ENCODE measurements at places on chromosomes 3 and 15.

- no peak for DNase-seq
These were observed 71.8 kb downstream of the RBPMS2 start for GRCh38 chr15:64703632-64703959.

- no peak for DNase-seq
These were observed 239.1 kb downstream of the CBLB start for GRCh38 chr3:105629718-105630117.

DNA sequence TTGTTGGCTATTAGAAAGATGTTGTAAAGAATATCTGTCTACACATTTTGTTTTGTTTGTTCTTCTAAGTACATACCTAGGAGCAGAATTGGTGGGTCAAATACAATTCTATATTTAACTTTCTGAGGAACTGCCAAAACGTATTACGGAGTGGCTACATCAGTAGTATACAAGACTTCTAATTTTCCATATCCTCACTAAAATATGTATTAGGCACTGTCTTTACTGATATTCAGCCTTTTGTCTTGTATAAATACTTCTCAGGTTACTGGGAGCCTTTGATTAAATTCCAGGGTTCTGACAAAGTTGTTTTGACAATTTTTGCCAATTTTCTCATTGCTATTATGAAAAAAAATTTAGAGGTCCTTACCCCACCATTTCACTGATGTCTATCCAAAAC, 146.7 kb downstream of the NR2E3 start:
- DNase-seq, result no peak

GRCh38 chr3:54950391-54951003, 22.6 kb upstream of the LRTM1 start:
- no peak for DNase-seq

DNA sequence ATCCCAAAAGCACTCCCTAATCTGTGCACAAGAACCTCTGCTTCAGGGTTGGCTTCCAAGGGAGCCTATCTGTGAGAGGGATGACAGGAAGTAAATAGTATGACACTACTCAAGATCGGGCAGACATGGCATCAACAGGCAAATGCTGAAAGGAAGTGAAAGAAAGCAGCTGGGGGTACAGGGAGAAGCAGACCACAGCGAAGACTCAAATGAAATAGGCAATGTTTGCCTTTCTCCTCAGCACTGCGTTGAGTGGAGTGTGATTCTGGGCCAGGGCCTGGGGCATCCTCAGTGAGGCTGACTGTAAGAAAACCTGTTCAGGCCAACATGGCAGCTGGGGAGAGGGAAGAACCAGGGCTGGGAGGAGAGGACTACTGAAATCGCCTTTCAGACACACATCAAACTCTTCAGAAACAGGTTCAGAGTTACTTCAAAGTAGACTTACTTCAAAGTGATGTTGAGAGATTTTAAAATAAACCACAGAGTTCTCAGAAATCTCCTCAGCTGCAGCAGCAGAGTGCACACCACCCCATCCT, 96.6 kb downstream of the SLC9A9 start:
- peak; percentile 3 for DNase-seq

DNA sequence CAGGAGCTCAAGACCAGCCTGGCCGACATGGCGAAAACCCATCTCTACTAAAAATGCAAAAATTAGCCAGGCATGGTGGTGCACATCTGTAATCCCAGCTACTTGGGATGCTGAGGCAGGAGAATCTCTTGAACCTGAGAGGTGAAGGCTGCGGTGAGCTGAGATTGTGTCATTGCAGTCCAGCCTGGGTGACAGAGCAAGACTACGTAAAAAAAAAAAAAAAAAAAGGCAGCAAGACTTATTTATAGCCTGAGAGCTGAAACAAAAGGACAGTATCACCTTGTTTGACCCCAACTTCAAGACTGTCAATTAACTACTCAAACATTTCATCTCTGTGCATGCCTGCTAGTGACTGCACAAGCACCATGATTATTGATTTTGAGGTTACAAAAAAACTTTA, 478.9 kb upstream of the GBE1 start:
- no peak for DNase-seq

- DNase-seq, result no peak
These were observed 7.7 kb downstream of the HYAL2 start for GRCh38 chr3:50314816-50315215.

GRCh38 chr3:175434561-175434960, 575.4 kb downstream of the NAALADL2 start:
- no peak for DNase-seq

DNA sequence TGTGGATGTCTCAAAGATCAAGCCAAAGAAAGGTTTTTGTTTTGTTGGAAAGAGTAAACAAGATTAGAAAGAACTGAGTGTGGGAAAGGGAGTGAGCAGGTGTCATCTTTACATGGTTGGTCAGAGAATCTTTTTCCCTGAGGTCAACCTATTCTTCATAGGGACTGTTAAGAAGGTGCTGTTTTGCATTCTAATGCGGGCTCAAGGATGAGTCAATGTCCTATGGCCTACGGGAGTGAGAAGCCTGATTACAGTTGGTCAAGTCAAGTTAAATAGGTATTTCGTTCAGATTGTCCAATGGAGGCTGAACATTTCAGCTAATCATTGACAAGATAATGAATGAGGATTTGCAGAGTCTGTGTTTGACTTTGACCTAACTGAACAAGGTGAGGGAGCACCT, 491.2 kb upstream of the PDZRN3 start:
- DNase-seq, result no peak

GRCh38 chr3:54427941-54428871, 305.9 kb downstream of the CACNA2D3 start:
- no peak for DNase-seq

- no peak for DNase-seq
These were observed 8.3 kb downstream of the POMGNT2 start for GRCh38 chr3:43097400-43098080.

DNA sequence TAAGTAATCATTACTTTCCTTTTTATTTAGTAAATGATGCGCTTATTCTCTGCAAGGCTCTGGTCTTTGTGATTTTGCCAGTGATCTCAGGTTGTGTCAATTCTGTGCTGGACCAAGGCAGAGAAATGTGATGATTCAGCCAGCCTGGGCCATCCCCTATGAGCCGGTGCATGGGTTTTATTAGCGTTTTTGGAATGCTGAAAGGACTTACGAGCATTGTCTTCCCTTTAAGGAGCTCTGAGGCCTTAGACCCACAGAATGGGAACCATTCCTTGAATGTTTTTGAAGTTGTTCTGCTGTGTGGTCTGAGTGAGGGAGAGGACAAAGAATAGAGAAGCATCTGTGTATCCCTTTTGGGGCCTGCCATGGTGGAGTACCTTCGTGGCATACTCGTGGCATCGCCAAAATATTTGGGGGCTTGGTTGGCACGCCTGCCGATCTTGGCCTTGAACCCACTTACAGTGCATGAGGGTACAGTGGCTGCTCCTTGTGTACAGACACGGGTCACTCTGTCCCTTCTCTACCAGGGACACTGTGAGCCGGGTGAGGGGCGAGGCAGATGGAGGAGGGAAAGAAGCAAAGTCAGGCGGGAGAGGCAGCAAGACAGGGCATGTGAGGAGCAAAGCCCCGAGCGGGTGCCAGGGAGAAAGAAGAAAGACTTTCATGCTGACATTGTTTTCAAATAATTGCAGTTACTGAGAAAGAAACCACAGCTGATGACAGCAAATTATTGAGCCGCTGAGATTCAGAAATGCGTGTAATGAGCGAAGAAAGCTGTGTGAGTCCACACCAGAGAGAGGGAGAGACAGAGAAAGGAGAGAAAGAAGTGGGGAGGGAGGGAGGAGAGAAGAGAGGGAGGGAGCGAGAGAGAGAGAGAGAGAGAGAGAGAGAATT, 269.4 kb upstream of the RGMA start:
- no peak for DNase-seq

- DNase-seq, result no peak
These were observed 16.3 kb downstream of the CSPG4 start for GRCh38 chr15:75696311-75696720.

GRCh38 chr3:12194209-12194608, 35.5 kb upstream of the TIMP4 start:
- no peak for DNase-seq

DNA sequence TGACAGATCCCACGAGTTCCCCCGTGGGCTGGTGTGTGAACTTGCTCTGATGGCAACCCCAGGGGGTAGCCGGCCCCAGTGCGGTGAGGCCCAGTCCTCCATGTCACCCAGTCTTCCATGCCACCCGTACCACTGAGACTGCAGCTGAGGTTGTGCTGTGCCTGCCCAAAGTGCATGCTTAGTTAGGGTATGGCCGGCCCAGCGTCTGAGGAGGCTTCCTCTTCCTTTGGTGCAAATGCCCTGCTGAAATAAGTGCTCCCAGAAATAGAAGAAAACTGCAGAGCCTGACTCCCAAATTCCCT, 31.5 kb downstream of the MGLL start:
- DNase-seq, result no peak

- no peak for DNase-seq
These were observed 291.6 kb upstream of the VEPH1 start for GRCh38 chr3:157794771-157795170.

GRCh38 chr3:176431038-176431418, 766.3 kb downstream of the TBL1XR1 start:
- DNase-seq, result no peak

DNA sequence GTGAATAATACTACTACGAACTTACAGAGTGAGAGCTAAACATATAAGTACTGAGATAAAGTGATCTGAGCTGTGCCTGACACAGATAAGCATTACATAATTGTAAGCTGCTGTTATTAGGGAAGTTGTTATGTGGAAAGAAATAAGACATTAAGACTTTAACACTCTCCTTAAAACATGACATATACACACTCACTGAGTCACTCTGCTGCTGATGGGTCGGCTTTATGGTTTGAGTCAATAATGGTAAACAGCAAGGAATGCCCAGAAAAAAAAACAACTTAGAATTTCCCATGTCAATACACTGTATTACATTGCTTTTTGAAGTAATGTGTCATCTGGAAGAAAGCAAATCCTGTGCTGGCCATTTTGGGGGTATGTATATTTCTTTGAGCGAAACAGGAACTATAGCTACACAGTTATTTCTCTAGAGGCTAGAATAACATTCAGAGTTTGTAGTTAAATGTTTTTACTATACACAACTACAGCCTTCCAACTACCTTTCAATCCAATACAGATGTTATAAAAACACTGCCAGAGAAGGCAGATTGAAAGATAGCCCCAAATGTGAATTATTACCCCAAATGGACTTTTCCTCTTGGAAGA, 22.8 kb upstream of the SPRED1 start:
- no peak for DNase-seq

- DNase-seq, result no peak
These were observed 21.9 kb upstream of the POLR2M start for GRCh38 chr15:57684491-57685151.

DNA sequence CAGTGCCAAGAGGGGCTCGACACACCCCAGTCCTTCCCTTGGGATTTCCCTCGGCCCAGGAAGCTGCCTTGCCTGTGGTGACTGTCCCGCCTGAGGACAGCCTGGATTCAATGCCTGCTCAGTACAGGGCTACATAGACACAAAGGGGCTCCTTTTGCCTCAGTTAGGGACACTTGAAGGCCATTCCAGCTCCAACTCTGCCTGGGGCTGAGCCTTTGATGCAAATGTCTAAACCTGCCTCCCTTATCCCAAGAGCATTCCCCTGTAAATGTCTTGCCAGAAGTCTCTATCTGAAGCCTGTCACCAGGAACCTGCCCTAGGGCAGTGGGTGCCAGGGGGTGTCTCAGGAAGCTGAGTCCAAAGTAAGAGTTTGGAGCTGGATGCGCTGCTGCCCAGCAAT, 19.3 kb upstream of the LYSMD4 start:
- no peak for DNase-seq

GRCh38 chr3:174697310-174697709, 161.8 kb upstream of the NAALADL2 start:
- no peak for DNase-seq

GRCh38 chr3:63450023-63450422, 171.9 kb downstream of the SYNPR start:
- DNase-seq, result no peak

DNA sequence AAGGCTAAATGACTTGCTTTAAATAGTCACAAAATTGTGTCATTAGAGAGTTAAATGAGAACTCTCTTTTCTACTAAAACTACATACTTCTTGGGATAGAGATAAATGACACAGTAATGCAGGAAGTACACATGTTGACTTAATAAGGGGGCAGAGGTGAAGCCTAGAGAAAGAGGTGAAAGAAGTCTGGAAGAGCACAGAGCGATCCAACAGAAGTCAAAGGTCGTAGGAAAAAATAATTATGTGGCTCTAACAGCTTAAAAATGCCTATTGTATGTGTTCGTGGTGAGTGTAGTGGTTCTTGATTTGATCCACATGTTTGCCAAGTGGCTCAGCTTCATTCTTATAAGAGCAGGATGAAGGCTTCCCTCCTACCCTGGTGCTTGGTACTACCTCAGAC, 61.7 kb downstream of the TMEM212 start:
- DNase-seq, result no peak

DNA sequence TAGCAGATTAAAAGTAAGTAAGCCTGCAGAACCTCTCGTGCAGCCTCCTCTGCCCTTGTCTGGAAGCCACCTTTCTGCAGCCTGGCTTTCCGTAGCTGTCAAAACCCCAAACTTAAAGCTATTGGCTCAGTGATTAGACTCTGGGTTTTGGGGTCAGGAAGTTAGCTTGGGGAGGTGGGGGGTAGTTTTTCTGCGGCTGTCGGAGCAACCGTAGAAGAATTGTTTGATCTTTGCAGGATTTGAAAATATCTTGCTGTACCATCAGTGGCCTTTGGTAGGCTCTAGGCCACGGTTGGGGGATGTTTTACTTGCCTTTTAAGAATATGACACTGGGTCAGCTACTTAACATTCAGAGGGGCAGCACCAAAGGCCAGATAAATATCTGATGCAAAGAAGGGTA, 88.4 kb upstream of the RASGRP1 start:
- DNase-seq, result peak; percentile 28

DNA sequence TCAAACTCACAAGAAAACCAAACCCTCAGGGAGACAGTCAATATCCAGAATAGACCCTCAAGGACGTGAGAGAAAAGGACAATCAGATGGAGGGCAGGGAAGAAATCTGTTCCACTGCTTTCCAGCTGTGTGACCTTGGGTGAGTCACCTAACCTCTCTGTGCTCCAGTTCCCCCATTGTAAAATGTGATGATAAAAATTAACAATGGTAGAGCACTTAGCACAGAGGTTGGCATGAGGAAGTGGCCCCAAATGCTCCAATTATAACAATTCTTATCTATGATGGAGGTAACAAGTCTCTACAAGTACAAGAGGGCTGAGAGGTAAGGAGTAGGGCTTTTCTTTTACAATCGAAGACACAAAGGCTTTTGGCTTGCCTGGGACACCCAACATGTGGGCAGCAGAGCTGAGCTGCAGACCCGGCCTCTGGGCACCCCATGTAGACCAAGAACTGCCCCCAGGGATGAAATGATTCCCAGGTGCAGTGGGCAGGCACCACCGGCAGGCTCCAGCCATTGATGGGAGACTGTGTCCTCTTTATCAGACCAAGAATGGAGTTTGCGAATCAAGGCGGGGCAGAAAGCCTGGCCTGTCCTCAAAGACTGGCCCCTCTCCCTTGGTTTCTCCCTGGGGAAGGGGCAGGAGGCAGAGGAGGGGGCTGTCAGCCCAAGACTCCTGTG, 22.0 kb downstream of the WNT7A start:
- no peak for DNase-seq

DNA sequence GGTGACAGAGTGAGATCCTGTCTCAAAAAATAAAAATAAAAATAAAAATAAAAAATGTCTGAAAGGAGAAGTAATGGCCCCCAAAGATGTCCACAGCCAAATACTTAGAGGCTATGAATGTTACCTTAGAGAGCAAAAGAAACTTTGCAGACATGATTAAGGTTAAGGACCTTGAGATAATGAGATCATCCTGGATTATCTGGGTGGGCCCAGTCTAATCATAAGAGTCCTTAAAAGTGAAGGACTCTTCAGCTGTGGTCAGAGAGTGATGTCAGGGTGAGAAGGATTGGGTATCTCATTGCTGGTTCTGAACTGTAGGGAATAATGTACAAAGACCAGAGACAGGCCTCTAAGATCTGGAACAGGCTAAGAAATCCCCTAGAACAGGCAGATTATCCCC, 84.9 kb upstream of the POU1F1 start:
- no peak for DNase-seq

Measured in stimulated activated CD4-positive, alpha-beta T cell treated with anti-CD3 and anti-CD28 coated beads, Interleukin-12 subunit alpha, Interleukin-12 subunit beta, amount 100 ng/mL, for 24 hours (primary cell).